ENCODE measurements at places on chromosomes 7 and 10. TPM values are rescaled to one million over a fixed set of nuclear protein-coding genes. Genes with fewer than 3 reads are reported as not detected.
A peak's percentile ranks its signal among the peaks of the same experiment; 100 is the strongest.

WEE2 gene
- polyA plus RNA-seq = not detected

DUS4L gene
- 7.3 TPM for polyA plus RNA-seq

RBP3 gene
- polyA plus RNA-seq = not detected

GNGT1 gene
- polyA plus RNA-seq = not detected

DNA sequence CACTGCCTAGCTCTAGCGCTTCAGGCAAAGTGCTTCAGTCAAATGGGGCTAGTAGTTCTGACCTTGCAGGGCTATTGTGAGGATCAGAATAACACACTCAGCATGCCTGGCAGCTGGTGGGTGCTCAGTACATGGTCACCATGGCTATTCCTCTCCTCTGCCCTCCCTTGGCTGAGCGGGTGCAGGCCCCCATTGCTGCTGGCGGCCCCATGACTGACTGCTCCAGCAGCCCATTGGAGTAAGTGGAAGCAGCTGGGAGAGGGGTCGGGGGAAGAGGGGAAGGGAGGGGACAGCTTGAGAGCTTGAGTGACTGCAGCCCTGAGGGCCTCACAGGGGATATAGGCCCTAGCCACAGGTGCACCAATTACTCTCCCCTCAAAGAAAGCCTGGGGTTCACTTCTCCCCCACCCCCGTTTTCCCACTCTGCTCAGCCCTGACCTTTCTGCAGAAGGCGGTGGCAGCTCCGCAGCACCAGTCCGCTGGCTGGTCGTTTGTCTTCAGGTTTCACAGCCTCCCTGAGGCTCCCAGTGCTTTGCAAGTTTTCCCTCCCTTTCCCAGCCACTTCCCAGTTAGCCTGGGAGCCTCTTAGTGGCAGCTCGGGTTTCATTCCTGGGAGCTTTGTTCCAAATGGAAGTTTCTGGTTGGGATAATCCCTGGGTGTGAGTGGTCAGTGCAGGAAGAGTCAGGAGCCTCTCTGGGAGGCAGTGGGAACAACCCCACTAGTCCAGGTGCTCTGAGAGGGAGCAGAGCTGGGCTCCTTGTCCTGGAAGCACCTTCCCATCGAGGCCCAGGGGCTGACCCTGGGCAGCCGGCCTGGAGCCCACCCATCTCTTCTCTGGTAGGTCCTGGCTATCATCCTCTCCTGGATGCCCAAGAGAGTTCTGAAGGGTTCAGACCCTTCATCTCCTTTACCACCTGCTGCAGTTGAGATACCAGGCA lies 16.3 kb downstream of the FGF8 start:
- DNase-seq = no peak

GRCh38 chr7:95916573-95917297 lies 144.4 kb downstream of the DYNC1I1 start:
- peak; percentile 5 for DNase-seq

GRCh38 chr7:116806046-116806944 lies 56.1 kb upstream of the CAPZA2 start:
- no peak for DNase-seq

- no peak for DNase-seq
These were observed 9.9 kb upstream of the PSMG3 start for GRCh38 chr7:1579481-1580421.

- no peak for DNase-seq
These were observed 90.9 kb downstream of the DLG5 start for GRCh38 chr10:77835669-77836086.

- DNase-seq = no peak
These were observed 22.7 kb upstream of the MKRN1 start for GRCh38 chr7:140501966-140502365.

DNA sequence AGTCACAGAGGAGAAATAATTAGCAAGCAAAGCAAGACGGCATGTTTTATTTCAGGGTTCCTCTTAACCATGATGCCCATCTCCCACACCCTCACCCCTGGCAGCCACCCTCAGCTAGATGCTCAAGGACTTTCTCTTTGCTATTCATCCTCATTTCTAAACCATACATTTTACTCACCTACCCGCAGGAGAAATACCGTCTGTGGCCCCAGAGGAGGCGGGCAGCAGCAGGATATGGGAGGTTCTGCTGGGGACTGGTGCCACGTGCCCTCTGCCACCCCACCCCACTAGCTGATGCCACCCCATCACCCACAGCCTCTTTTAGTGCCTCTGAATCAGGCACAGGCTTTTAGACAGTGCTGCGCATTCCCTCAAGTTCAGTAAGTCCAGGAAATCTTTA lies 168.7 kb upstream of the ITGB1 start:
- DNase-seq = no peak

DNA sequence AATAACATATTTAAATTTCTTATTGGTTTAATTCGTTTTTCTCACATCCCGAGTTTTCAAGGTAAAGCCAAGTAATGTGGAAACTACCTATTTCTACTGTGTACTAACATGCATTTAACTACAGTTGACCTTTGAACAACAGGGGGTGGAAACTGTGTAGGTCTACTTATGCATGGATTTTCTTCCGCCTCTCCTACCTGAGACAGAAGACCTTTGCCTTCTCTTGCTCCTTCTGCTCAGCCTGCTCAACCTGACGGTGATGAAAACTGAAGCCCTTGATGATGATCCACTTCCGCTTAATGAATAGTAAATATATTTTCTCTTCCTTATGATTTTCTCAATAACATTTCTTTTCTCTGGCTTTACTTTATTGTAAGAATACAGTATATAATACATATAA lies 18.5 kb downstream of the MEOX2 start:
- no peak for DNase-seq

- DNase-seq = no peak
These were observed 196.9 kb downstream of the ZEB1 start for GRCh38 chr10:31515819-31516402.
